Right hindlimb (tissue), 1 donor: ENCODE measurements at places on chromosomes 1 and 21.

DNA sequence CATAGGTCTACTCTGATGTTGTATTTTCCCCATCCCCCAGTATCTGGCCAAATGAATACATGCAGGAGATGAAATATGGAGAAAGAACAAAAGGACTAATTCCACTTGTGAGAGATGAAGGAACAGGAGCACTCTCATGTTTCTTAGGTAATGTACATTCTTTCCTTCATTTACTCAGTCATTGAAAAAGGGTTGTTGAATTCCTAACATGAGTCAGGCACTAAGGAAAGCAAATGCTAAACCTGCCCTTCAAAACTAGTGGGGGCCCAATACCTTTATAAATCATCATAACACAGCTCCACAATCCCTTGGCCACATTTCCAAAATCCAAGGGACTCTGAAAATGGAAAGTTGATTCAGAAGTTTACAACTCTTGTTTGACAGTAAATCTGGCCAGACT is 94.3 kb downstream of the DIRAS3 start:
- no peak for DNase-seq

- peak; percentile 65 for DNase-seq
Measured at GRCh38 chr1:21931171-21932093, 5.7 kb downstream of the HSPG2 start.

GRCh38 chr1:39301606-39302005 is 97.1 kb downstream of the MACF1 start:
- DNase-seq: no peak

- no peak for DNase-seq
Measured at GRCh38 chr1:12436817-12437599, 181.0 kb downstream of the DHRS3 start.

DNA sequence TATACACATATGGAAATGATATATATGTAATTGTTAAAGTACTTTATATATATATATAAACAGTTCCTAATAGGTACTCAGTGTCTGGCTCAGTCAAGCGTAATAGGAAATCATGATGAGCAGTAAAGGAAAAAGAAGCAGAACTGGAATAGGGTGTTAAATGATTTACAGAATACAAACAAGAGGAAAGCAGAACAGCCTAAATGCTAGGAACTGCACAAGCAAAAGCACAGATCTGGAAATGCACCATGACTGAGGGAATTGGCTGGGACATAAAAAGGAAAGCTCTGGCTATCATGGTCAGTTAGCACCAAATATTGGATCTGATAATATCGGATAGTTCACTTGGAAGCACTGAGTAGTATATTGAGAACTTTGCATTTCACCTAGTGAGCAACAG is 51.8 kb downstream of the SLC44A5 start:
- DNase-seq: no peak

- no peak for DNase-seq
Measured at GRCh38 chr21:15134701-15135470, 70.1 kb upstream of the NRIP1 start.

DNA sequence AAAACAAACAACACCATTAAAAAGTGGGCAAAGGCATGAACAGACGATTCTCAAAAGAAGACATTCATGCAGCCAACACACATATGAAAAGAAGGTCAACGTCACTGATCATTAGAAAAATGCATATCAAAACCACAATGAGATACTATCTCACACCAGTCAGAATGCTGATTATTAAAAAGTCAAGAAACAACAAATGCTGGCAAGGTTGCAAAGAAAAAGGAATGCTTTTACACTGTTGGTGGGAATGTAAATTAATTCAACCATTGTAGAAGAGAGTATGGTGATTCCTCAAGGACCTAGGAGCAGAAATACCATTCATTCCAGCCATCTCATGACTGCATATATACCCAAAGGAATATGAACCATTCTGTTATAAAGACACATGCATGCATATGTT is 419.6 kb downstream of the NEGR1 start:
- DNase-seq: no peak

GRCh38 chr1:206004826-206005225 is 1.6 kb upstream of the RAB7B start:
- no peak for DNase-seq

GRCh38 chr1:97570691-97571090 is 350.1 kb downstream of the DPYD start:
- DNase-seq: no peak

DNA sequence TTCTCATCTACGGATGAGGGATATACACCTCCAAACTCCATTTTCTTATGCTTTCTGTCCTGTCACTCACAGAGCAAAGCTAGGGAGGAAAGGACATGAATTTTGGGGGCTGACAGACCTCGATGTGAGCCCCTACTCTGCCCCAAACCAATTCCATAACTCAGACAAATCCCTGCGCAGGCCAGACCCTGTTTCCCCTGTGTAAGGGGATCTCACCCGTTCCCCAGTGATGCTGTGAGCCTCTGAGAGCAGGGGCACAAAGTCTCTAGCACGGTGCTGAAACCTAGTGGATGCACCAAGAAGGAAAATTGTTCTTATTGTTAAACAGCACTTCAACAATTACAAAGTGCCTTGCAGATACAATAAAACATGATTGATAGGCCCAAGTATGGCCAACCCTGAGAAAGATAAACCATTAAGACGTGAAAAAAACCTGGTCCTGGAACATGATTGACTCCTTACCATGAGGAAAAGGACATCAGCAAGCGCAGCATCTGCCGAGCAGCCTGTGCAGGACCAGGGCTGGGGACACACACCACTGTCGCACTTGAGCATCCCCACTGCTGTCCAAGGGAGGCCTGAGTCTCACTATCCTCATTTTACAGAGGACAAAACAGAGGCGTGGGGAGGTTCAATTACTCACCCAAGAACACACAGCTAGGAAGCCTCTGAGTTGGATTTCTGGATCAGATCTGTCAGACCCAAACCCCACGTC is 137.8 kb downstream of the GLIS1 start:
- DNase-seq: no peak

DNA sequence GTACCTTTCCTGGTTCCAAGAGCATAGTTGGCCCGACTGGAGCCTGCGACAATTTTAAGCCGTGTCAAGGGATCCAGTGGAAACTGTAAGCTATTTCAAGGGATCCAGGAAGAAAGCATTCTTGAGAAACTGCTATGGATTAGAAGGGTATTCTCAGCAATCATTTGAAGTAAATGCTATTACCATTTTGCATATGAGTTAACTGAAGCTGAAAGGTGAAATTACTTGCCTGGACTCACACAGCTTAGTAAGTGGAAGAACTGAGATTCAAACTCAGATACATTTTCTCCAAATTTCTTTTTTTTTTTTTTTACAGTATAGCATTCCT is 589 bp downstream of the ZNF684 start:
- no peak for DNase-seq
